Activated CD4-positive, alpha-beta T cell treated with anti-CD3 and anti-CD28 coated beads, Interleukin-2, amount 10 ng/mL, durations not matched to agents 24 days and 14 days (primary cell): ENCODE measurements at places on chromosomes 11 and 22.
A peak's percentile ranks its signal among the peaks of the same experiment; 100 is the strongest.

DNA sequence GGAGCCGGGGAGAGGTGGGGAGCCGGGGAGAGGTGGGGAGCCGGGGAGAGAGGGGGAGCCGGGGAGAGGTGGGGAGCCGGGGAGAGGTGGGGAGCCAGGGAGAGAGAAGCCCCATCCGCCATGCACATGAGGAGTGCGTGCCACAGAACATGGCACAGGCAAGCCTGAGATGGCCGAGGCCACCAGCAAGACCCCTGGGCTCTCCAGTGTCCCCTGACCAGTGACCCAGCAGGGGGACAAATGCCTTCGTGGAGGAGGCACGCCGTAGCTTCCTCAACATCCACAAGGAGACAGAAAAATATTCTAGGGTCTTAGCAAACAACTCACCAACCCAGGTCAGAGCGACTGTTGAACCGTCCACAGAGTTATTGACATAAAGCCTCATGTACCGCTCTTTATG, 618.8 kb downstream of the TBC1D22A start:
- no peak for DNase-seq

- no peak for DNase-seq
Observed at GRCh38 chr11:68455485-68455884, 5.1 kb upstream of the PPP6R3 start.

DNA sequence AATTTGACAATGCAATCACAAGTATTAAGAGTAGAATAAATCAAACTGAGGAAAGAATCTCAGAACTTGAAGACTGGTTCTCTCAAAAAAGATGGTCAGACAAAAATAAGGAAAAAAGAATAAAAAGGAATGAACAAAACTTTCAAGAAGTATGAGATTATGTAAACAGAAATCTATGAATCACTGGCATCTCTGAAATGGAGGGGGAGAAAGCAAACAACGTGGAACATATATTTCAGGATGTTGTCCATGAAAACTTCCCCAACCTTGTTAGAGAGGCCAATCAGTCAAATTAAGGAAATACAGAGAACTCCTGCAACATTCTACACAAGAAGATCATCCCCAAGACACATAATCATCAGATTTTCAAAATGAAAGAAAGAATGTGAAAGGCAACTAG, 235.7 kb downstream of the SBF2 start:
- DNase-seq, result no peak

GRCh38 chr22:34761111-34761510, 304.8 kb upstream of the ISX start:
- DNase-seq, result no peak

- peak; percentile 95 for DNase-seq
Observed at GRCh38 chr22:19478901-19479354, at the start of gene UFD1. UFD1 (minus strand) TSS chr22:19479193; CDS start chr22:19479085, 108 bp downstream.

DNA sequence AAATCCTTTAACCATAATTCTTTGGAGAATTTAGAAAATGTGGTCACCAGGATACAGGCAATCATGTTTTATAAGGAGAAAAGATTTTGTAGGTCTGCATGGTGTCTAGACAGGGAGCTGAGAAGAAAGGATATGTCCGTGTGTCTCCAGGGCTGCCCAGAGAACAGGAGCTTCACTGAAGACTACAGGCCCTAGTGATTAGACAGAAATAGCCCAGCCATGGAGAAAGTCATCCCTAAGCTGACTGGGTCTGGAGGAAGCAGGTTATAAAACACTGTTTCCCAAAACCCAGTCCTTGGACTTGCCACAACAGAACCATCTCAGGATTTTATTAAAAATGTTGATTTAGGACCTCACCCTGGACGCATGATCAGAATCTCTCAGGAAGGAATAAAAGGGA, 84.4 kb downstream of the GALNT18 start:
- DNase-seq, result no peak

DNA sequence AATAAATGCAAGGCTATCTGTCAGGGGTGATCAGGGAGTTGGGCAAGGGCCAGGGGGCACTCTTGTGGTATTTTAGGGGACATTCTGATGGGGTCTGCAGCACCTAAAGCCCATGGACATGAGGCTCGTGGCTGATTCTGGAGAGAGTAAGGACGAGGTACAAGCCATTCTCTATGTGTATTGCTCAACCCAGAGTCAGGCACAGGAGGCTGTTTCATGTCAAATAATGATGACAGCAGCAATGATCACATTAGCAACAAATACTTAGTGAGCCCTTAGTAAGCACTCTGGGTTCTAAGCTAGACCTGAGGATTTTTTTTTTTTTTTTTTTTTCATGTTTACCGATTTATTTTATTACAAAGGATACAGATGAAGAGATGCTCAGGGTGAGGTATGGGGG, 83.5 kb upstream of the THY1 start:
- DNase-seq, result no peak

GRCh38 chr11:128469220-128469619, 118.1 kb downstream of the ETS1 start:
- no peak for DNase-seq

DNA sequence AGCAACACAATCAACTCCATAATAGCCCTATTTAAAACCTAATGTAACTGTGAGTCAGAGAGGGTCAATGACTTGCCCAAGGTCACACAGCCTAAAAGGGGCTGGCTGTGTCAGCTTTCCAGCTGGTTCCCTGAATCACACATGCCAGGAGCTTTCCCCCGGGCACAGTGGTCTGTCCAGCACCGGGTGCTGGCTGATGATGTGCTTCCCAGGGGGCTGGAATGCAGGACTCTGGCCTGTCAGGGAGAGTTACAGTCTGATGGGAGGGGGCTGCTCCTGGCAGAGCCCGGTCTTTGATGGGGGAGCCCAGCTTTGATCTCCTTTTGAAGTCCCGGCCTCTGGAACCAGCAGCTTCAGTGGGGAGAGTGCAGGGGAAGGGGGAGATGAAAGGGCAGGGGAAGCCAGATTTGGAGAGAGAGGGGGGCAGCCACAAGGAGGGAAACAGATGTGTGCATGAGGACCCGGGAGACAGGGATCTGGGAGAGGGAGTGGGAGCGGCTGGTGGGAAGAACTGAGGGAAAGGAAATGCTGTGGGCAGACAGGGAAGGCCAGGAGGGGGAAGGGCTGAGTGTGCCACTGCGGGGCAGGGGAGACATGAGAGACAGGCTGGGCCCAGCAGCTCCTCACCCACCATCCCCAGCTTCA, 102.7 kb downstream of the NECTIN1 start:
- no peak for DNase-seq

DNA sequence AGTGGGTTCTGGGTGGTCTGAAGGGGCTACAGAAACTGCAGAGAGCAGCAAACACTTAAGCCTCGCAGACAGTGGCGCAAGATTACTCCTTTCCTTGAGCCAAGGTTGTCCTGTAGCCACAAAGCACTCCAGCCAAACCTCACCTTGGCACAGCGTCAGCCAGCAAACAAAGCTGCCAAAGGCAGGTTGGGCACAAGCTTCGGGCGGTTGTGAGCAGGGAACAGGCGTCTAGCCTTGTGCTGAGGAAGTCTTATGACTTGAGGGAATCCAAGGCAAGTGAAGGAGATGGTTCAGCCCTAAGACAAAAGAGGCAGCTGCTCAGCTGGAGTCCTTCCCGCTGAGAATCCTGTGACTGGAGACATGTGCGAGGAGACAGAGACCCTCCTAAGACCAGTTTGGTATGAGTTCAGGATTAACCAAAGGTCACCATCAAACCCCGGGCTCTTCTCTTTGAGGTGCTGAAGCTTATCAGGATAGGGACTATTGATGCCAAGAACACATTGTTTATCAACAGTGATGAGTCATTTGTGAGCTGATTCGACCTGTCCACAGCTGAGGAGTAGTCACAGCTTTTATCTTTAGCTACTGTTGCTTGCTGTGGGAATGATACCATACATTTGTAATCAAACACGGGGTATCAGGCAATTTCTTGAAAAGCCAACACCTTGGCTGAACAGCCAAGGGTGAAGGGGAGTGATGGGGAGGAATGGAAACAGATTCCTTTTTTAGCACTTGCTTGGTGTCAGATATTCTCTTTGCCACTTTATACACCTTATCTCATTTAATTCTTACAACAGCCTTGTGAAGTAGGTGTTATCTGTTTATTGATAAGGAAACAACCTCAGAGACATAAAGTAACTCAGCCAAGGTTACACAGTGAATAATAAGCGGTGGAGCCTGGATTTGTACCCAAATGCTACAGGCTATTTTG, 4.6 kb downstream of the ADM start:
- DNase-seq, result peak; percentile 65

GRCh38 chr11:102184269-102184987, 74.2 kb downstream of the YAP1 start:
- no peak for DNase-seq

- DNase-seq, result no peak
Observed at GRCh38 chr11:122486793-122487495, 168.6 kb upstream of the UBASH3B start.

GRCh38 chr11:85735876-85736460, 50.0 kb upstream of the CCDC89 start:
- DNase-seq, result no peak

- no peak for DNase-seq
Observed at GRCh38 chr22:35065796-35066218, at the start of gene ISX. ISX (plus strand) TSS chr22:35066158; CDS start chr22:35067088, 930 bp downstream.

DNA sequence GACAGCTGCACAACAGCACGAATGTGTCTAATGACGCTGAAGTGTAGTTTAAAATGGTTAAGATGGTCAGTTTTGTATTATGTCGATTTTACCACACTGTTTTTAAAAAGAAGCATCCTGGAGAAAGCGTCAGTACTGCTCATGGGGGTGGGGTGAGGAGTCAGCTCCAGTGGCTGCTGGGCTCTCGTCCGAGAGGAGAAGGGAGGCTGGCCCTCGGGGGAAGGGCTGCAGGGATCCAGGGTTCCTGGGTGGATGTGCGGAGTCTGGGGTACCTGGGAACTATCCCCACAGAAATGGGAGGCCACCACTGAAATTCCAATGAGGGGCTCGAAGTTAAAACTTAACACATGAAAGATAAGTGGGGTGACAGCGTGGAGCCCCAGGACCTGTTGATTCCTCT, 11.9 kb downstream of the C11orf21 start:
- DNase-seq, result no peak

GRCh38 chr11:70933981-70934583, 318.3 kb downstream of the SHANK2 start:
- no peak for DNase-seq

GRCh38 chr11:14373941-14374646, 15.1 kb upstream of the RRAS2 start:
- DNase-seq, result no peak

GRCh38 chr11:57230791-57231538, 6.1 kb downstream of the APLNR start:
- DNase-seq, result no peak

GRCh38 chr11:57653163-57653562, 3.5 kb upstream of the YPEL4 start:
- no peak for DNase-seq

DNA sequence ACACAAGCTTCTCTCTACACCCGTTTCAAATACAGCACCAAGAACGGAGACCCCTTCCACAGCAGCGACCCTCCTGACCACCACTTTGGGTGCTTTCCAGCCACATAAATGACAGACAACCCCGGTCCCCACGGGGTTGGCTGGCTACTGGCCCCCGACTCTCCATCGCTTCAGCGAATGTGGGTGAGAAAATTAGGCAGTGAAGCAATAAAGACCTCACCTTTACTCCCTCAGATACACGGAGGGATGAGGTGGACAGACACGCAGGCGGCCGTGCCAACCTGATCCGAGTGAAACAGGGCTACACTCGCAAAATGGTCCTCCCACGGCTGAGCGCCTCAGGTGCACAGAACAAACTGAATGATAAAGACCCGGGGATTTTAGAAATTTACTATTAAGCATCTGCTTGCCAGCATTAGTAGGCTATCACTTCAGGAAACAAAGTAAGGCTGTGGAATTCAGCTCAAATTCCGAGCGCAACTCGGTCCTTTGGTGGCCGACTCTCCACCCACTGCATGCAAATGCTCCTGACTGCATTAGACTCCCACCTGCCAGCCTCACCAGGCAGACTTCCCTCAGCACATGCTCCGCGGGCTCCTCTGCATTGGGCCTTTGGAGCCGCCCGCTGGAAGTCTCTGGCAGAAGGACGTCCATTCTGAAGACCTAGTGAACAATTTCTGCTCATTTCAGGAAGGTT, 12.8 kb upstream of the EFCAB6 start:
- DNase-seq, result no peak

DNA sequence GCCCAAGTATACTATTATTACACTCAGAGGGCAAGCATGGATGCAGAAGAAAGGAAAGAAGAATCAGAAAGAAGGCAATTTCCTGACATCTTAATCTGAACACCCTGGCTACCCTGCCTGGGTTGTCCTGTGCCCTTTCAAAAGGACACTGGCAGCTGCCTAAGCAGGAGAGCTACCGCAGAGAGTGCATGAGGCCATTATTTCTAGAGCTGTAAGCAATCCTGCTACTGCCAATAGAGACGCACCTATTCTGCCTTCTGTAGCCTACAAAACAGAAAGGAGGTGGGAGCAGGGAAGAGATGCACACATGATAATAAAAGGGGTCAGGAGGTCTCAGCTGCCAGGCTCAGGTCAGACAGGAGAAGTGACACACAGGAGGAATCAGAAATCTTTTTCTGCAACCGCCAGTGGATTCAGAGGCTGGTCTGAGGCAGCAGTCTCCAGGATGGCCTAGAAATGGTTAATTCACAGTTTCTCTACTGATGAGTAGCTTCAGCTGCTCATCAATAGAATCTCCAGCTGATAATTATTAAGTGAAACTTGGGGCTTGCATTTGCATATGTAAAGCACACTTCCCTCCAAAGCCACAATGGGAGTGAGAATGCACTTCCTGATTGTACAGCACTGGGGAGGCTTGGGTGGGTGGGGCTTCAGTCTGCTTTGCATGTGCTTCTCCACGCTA, 253.9 kb downstream of the LARGE1 start:
- DNase-seq, result no peak

GRCh38 chr22:33635766-33636165, 284.5 kb downstream of the LARGE1 start:
- no peak for DNase-seq

GRCh38 chr11:108239076-108239475, 16.2 kb downstream of the ATM start:
- DNase-seq, result no peak

GRCh38 chr11:107856981-107857517, 1.5 kb downstream of the SLC35F2 start:
- no peak for DNase-seq

- DNase-seq, result no peak
Observed at GRCh38 chr11:119593346-119593745, 135.7 kb downstream of the NECTIN1 start.

GRCh38 chr11:122430490-122430889, 225.0 kb upstream of the UBASH3B start:
- no peak for DNase-seq

DNA sequence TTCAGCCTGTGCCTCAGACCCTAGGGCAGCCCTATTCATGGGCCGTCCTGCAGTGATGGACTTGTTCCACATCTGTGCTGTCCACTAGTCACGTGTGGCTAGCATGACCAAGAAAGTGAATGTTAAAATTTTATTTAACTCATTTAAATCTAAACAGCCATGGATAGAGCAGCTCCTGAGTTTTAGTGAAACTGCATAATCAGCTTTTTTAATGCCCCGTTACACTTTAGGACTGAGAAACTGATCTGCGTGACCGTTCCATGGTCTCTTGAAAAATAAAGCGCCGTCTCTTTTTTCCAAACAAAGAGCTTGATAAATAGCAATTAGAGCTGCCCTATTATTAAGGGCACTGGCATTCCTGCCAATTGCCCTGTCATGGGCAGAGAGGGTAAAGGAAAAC, 76.5 kb upstream of the SNX19 start:
- DNase-seq, result no peak

- no peak for DNase-seq
Observed at GRCh38 chr11:103997082-103997481, 39.4 kb upstream of the DDI1 start.

- DNase-seq, result no peak
Observed at GRCh38 chr11:19525714-19526113, 186.9 kb upstream of the NAV2 start.

- peak; percentile 74 for DNase-seq
Observed at GRCh38 chr11:117875382-117876058, 938 bp downstream of the FXYD6 start.

- peak; percentile 76 for DNase-seq
Observed at GRCh38 chr11:63961608-63962412, 12.6 kb upstream of the COX8A start.
